ENCODE measurements at places on chromosomes 6 and 20. TPM values are rescaled to one million over a fixed set of nuclear protein-coding genes. Genes with fewer than 3 reads are reported as not detected.
A peak's percentile ranks its signal among the peaks of the same experiment; 100 is the strongest.

DNA sequence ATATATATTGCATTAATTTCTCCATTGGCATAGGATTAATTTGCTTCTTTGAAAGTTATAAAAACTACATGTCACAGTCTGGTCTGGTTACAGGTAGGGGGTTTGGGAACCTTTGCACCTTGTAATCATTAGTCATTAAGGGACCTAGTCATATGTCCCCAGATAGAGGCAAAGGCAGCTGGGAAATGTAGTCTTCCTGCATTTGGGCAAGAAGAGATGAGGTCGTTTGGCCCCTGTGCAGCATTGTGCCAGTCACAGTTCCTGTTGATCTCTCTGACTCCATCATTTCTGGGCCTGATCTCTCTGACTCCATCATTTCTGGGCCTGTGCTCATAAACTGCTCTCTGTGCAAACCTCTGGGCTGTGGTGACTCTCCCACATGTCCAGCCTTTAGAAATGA is 73.2 kb downstream of the BCKDHB start:
- no peak for DNase-seq

DNA sequence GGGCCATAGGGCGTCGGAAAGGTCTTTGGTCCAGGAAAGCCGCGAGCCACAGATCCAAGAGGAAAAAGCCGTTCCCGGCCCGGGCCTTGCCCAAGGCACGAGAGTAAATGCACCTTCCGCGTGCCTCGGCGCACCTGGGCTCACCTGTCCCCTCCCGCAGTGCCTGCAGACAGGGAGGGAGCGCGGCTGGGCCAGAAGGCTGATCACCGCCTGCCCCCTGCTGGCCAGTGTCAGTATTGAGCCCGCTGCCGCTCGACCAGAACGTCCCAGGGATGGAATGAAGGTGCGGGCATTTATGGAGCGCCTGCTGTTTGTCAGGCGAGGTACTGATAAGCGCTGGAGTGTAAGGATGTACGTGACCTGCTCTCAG is 679 bp upstream of the LPIN3 start:
- DNase-seq = no peak

GRCh38 chr6:136761227-136761922 is 30.9 kb downstream of the MAP3K5 start:
- no peak for DNase-seq

TMEM244 gene
- not detected for polyA plus RNA-seq

DNA sequence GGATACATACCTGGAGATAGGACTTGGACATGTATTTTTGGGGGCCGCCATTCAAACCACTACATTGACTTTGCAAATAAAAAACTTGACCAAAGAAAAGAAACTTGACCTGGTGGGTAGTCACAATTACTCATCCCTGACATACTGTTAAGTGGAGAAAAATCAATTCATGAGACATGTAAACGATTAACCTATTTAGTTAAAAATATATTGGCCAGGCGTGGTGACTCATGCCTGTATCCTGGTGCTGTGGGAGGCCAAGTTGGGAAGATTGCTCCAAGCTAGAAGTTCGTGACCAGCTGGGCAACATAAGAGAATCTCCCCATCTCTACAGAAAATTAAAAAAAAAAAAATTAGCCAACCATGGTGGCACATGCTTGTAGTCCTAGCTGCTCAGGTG is 2.5 kb upstream of the SRSF12 start:
- no peak for DNase-seq

GRCh38 chr6:44074813-44075646 is 52.2 kb downstream of the MRPL14 start:
- no peak for DNase-seq

ZBTB46 gene
- polyA plus RNA-seq = 16.7 TPM

HLA-DQB2 gene
- 0.83 TPM for polyA plus RNA-seq

EEF1E1 gene
- polyA plus RNA-seq = 64.9 TPM

- no peak for DNase-seq
These were observed 131.1 kb downstream of the PHACTR3 start for GRCh38 chr20:59735486-59735885.

DNA sequence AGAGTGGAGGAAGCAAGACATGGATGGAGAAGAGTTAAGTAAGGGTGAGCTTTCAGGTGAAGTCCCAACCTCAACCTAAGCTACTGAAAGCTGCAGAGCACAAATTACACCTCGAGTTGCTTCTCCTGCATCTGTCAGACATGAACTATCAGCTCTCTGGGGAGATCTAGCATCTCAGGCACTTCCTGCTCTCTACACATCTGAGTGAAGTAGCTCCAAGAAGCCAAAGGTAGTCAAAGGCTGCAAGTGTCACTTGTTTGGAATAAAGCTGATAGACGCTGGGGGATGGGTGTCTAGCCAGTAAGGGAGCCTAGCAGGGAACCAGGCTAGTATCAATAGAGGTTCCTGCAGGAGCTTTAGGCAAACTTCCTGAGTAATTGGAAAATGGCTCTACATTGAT is 228.0 kb downstream of the PLCB1 start:
- no peak for DNase-seq

GRCh38 chr6:1094306-1094705 is 217.6 kb upstream of the FOXQ1 start:
- no peak for DNase-seq

GRCh38 chr6:37321101-37321500 is 32.7 kb upstream of the RNF8 start:
- no peak for DNase-seq

DNA sequence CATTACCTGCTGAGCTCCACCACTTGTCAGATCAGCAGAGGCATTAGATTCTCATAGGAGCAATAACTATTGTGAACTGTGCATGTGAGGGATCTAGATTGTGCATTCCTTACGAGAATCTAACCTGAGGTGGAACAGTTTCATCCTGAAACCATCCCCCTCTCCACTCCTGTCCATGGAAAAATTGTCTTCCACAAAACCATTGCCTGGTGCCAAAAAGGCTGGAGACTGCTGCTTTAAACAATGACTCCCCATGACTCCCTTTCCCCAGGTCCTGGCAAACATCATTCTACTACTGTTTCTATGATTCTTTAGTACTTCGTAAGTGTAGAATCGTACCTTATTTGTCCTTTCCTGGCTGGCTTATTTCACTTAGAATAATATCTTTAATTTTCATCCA is 9.7 kb upstream of the DYNLRB1 start:
- no peak for DNase-seq

DNA sequence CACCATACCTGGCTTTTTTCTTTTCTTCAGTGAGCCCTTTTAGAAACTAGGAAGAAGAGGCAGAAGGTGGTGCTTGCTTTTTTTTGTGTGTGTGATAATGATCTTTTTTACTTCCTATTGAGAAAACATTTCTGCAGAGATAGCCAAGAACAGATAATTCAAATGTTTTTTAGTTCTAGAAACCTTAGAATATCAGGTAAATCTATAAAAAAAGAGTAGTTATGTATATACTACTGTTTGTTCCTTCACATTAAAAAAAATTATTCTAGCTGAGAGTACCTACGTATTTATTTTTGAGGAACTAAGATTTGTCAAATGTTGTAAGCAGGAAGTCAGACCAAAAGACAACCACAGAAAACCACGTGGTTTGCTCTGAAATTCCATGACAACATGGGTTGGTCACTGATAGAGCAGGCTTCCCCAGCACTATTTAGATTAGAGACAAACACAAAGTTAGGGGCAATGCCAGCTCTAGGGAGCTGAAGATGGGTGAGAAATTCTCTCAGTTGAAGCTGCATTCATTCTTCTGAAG is 12.8 kb downstream of the STK4 start:
- DNase-seq = no peak

- DNase-seq = no peak
These were observed 71.9 kb upstream of the CNR1 start for GRCh38 chr6:88238065-88238464.

DNA sequence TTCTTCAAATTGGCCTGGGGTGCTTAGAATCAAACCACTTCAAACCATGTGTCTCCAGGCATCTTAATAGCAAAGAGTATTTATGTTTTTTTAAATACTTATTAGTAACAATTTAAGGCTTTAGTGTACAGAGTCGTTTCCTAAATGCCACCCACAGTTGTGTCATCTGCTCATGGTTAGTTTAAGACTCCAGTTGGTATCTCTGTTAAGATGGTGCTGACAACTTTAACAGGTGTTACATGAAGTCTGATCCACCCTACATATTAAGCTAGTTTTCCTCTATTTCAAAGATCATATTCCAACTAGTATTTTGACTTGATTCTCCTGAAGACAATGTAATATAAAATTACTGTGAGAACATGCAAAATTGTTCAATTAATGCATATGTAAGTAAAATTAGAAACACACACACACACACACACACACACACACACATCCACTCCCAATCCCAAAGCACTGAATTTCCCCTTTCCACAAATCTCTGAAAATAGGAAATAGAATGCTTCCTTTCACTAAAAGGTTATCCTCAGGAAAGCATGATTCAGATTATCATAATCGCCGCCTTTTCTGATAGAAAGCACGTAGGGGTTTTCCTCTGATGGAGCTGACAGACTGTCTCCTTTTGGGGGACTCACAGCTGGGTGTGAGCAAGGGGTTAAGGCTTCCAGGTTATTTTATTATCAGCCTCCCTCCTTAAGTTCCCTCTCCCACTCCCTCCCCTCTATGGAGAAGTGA is 10.5 kb downstream of the CNKSR3 start:
- DNase-seq = no peak

MUCL3 gene
- not detected for polyA plus RNA-seq

GINM1 gene
- polyA plus RNA-seq = 112 TPM

DNA sequence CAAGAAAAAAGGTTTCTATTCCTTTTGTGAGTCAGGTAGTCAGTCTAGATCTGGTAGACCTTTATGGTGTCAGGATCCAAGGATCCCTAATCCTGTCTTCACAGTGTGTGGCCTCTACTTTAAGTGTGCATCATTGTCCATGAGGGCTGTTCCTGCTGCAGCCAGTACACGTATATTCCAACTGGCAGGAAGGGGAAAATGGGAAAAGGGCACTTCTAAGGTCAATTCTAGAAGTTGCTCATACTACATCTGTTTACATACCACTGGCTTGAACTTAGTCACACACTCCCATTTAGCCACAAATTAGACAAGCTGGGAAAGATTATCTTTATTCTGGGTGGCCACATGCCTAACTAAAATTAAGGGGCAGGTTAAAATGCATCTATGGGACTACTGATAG is 9.7 kb upstream of the MMS22L start:
- no peak for DNase-seq

DNA sequence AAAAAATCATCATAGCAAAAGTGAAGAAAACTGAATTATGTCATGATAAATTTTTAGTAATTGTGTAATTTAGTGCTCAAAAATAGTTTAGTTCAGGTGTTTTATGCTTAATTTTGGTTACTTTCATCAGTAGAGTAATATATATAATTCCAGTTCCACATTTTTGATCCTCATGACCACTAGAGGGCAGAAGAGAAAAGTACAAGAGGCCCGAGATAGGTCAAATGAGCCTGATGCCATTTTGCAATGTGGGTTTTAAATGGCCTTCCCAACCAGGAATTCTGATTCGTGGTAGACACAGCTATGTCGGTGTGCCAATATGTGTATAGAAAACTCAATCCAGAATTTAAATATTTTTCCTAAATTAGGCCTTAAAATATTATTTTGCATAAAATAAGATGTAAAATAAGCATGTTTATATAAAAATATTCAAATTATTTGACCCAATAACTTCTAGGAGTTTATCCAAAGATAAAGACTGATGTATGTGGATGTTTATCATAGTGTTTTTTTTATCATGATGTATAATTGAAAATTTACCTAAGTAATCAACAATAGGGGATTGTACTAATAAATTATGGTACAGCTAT is 159.7 kb upstream of the RPS6KA2 start:
- peak; percentile 43 for DNase-seq

- DNase-seq = no peak
These were observed 65.6 kb downstream of the CDC5L start for GRCh38 chr6:44453146-44453545.

DNA sequence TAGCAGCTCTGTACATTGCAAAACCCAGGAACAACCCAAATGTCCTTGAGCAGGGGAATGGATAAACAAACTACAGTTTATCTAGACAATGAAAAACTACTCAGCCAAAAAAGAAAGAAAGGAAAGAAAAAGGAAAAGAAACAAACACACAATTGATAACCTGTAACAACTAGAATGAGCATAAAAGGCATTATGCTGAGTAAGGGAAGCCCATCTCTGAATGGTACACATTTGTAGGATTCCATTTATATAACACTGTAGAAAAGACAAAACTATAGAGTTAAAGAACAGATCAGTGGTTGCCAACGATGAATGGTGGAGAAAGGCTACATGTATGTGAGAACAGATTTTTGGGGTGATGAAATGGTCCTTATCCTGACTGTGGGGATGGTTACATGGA is 454.0 kb downstream of the PKHD1 start:
- DNase-seq = no peak

MYH7B gene
- polyA plus RNA-seq = 1.9 TPM

- no peak for DNase-seq
These were observed 406.8 kb upstream of the SULF2 start for GRCh38 chr20:48192109-48192508.

WFDC12 gene
- not detected for polyA plus RNA-seq

GRCh38 chr20:53658973-53659372 is 65.3 kb upstream of the ZNF217 start:
- no peak for DNase-seq

DNA sequence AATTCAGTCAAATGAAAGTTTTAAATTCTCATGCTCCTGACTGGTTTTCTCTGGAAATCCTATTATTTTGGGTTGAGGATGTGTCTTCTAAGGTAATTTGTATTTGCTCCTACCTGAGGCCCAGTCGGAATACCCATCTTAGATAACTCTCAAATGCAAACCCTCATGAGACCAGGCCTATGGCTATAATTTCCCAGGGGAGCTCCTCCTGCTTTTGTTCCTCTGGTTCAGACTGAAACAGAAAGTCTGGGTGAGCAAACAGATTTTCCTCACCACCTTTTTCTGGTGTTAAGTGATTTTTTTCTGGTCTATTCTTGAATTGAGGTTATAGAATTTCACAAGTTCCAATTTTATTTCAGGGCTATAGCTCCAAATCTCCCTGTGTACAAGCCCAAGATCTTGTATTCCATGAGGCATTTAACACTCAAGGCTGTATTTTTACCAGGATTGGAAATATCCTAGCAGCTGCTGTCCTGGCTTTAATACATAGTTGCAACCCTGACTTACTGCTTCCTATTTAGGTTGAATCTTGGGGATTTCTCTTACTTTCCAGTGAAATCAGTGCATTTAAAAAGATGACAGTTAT is 169.1 kb upstream of the PTCHD4 start:
- no peak for DNase-seq

- DNase-seq = no peak
These were observed 3.4 kb upstream of the ZNF133 start for GRCh38 chr20:18284805-18285533.

STMND1 gene
- 0.38 TPM for polyA plus RNA-seq

GRCh38 chr6:39393075-39393474 is 70.6 kb upstream of the KCNK16 start:
- no peak for DNase-seq

BMP6 gene
- polyA plus RNA-seq = 7.4 TPM

DNA sequence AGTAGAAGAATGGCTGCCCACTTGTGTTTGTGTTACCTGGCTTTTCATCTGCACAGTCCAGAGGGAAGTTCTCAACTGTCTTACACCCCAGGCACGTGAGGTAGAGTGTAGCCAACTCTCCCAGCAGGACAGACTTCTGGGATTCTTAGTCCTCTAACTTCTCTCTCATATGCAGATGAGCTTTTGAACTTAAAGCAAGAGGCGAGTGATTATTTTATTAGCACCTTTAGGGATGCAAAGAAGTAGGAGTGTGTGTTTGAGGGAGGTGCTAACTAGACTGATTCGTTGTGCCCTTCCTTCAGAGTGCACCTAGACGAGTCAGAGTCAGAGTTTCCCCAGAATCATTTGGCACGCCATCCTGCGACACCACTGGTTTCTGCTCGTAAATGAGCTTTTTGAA is 10.8 kb downstream of the CDYL start:
- DNase-seq = no peak

SPEF1 gene
- polyA plus RNA-seq = 3.1 TPM

- no peak for DNase-seq
These were observed 55.2 kb downstream of the NEDD9 start for GRCh38 chr6:11177271-11177670.

Measured in right renal pelvis (tissue), 4 donors.